DMS53 (cell line): ENCODE measurements at places on chromosomes 1 and 21.

GRCh38 chr1:204711103-204711946, 25.8 kb upstream of the LRRN2 start:
- DNase-seq: peak; percentile 41

DNA sequence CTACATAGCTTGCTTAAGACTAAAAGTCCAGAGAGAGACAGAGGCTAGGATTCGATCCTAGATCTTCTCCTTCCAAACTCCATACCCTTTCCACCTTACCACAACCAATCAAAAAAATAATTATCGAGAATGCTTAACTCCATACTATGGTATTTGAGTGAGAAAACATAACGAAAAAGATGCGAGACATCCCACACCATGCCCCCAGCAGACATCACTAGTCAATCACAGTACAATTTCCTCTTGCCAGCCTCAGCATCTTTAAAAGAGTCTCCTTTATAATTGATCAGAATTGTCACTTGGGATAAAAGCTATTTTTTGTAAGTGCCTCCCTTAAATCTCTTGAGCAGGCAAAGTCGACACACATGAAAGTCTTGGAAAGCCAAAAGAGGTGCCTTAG, 875 bp downstream of the NCF2 start:
- no peak for DNase-seq

DNA sequence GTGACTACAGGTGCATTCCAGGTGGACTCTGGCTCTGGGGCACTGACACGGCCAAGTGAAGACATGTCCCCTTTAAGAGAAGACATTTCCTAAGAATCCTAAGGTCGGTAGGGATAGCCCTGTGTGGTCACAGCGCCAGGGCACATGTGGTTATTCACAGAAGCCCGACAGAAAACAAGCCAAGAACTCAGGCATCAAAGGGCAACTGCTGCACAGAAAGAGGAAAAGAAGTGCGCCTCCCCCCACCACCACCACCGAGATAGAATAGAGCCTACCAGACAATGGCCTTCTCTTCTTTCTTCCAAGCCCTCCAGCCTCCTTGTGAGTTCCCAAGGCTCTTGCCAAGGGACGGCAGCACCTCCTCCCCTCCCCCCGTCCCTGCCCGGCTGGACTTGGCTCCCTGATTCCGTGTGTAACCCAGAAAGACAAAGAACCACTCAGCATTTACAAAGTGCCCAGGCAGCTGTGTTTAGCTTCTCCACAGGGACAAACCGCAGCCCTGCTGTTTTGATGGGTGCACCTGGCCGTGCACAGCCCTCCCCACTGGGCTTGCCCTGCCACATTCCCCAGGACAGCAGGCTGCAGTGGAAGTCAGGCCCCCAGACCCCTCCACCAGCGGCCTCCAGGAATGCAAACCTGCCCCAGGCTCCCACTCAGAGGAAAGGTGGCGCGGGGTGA, 30.2 kb downstream of the TMPRSS2 start:
- DNase-seq: peak; percentile 34

GRCh38 chr1:207903767-207904166, 7.2 kb downstream of the CD34 start:
- no peak for DNase-seq

GRCh38 chr1:91745640-91746373, 140.1 kb downstream of the TGFBR3 start:
- DNase-seq: no peak

- peak; percentile 77 for DNase-seq
Measured at GRCh38 chr1:212621949-212622305, 13.4 kb downstream of the ATF3 start.

- peak; percentile 44 for DNase-seq
Measured at GRCh38 chr21:45592208-45592619, 50.0 kb upstream of the SLC19A1 start.

DNA sequence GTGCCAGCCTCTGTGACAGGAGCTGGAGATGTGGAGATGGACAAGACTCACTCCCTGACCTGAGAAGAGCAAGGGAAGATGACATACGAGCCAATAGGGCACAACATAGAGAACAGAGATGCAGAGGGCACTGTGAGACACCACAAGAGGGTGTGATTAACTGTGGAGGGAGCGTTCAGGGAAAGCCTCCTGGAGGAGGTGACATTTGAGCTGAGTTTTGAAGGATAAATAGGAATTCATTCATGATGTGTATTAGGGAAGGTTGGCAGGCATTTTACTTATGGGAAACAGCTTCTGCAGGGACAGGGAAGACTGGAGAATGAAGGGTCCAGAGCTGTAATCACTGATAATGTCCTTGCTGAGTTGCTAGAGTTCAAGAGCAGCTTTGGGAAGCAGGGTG, 25.0 kb upstream of the TENT5C start:
- no peak for DNase-seq
